Activated naive CD4-positive, alpha-beta T cell treated with Interleukin-2 at 50 U/mL for 16 hours (primary cell): ENCODE measurements at places on chromosomes 2 and 18.

DNA sequence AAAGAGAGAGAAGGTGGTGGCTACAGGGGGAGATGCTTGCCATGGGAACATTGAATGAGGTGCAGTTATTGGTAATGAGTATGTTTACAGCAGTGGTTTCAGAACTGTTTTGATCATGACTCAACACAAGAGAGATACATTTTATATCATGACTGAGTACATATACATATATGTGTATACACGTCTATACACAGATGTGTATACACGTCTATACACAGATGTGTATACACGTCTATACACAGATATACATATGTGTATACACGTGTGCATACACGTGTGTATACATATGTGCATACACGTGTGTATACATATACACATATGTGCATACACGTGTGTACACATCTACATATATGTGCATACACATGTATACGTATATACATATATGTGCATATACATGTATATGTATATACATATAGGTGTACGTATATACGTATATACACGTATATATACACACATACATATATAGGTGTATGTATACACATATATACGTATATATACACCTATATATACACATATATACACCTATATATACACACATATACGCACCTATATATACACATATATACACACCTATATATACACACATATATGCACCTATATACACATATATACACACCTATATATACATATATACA, 518.5 kb downstream of the TSN start:
- no peak for DNase-seq

- DNase-seq = no peak
Measured at GRCh38 chr2:190720276-190720675, 71.4 kb downstream of the NAB1 start.

DNA sequence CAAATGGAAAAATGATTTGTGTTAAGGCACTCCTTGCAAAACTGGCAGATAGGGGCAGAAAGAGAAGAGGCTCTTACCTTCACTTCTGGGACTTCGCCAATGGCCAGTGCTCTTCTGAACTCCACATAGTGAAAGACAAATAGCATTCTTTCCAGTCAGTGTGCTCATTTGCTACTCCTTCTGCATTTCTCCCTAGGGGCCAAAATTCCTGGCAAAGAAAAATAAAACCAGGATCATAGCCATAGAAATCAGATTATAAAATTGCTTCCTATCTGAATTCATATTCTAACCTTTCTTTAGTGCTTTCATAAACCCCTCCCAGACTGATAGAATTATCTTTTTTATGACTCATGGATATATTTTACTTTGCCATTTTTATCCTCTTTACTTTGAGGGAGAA, 56.9 kb upstream of the PELI1 start:
- DNase-seq = no peak

GRCh38 chr2:207561386-207562080, 31.8 kb downstream of the CREB1 start:
- no peak for DNase-seq
